ENCODE measurements at places on chromosomes 13 and 19.

DNA sequence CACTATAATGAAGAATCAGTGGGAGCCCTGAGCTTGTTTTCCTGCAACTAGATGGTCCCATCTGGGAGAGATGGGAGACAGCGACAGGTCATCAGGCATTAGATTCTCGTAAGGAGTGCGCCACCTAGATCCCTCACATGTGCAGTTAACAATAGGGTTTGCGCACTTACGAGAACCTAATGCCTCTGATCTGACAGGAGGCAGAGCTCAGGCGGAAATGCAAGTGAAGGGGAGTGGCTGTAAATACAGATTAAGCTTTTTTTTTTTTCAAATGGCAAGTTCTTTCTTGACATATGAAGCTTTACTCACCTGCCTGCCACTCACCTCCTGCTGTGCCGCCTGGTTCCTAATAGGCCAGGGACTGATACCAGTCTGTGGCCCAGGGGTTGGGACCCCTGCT lies 14.4 kb downstream of the CDC16 start:
- no peak for DNase-seq

DNA sequence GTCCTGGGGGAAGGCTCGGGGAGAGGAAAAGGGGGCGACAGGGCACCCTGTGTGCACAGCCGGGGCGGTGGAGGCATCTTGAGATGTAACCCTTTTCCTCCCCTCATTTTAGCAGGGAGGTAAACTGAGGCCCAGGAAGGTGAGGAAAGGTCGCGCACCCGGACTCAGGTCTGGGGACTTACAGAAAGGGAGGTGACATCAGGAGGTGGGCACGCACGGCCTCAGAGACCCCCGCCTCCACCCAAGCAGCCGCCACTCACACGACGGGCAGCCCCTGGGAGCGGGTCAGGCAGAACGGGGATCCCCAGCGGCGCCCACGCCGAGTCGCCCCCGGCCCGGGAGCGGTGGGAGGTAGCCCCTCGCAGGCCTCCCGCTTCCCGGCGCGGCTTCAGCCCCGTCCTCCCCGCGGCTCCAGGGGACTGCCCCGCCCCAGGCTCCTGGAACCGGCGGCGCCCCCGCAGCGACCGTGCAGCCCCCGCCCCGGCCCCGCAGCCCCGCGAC lies 477 bp downstream of the PIP5K1C start:
- DNase-seq, result no peak

- DNase-seq, result no peak
Observed at GRCh38 chr19:45890877-45891276, 4.9 kb upstream of the IRF2BP1 start.

DNA sequence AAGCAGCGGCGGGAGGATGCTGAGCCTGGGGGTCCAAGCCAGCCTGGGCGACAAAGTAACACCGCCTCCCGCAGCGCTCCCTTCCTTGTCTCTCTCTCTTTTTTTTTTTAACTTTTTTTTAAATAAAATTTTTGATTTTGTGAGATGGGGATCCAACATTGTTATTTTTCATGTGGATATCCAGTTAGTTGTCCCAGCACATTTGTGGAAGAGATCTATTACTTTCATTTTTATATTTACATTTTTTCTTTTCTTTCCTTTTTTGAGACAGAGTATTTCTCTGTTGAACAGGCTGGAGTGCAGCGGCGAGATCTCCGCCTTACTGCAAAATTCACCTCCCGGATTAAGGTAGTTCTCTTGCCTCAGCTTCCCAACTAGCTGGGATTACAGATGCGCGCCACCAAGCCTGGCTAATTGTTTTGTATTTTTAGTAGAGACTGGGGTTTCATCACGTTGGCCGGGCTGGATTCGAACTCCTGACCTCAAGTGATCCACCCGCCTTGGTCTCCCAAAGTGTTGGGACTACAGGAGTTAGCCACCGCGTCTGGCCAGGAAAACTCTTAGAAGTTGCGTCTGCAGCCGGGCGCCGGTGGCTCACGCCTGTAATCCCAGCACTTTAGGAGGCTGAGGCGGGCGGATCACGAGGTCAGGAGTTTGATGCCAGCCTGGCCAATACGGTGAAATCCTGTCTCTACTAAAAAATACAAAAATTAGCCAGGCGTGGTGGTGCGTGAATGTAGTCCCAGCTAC lies 19.4 kb downstream of the ZNF816 start:
- no peak for DNase-seq

DNA sequence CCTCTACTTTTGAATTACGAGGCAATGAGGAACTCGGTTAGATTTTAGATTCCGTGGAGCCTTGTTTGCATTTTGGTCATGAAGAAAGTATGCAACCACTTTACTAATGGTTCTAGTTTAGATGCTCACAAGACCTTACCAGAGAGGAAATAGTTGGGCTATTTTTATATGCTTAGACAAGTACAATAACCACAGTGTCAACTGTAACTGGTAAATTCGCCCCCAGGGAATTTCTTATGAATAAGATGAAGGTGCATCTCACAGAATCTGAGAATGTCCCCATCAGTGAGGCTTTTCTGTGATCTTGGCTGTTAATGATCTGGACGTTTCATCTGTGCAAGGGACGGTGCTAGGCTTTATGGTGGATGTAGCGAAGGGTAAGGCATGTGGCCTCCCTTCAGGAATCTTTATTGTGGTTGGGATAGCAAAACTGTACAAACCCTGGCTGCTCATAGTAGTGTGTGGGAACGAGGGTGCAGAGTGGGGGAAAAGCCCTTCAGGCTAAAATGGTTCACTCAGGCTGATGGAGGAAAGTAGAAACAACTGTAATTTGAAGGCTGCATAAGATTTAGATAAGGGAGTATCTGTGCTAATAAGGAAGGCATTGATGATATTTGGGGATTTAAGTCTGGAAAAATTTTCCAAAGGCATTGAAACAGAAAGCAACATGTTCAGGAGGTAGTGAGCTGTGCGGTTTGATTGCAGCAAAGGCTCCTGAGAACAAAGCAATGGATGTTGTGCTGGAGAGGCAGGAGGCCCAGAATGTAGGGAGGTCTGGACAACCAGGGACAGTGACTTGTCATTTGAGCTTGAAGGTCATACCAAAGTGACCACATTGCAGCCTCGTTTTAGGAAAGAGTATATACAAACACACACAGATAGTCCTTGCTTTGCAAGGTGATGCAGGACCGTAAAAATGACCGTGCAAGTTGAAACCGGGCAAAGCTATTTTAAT lies 28.4 kb downstream of the UBAC2 start:
- no peak for DNase-seq

- DNase-seq, result no peak
Observed at GRCh38 chr13:85816413-85816812, 17.2 kb upstream of the SLITRK6 start.

DNA sequence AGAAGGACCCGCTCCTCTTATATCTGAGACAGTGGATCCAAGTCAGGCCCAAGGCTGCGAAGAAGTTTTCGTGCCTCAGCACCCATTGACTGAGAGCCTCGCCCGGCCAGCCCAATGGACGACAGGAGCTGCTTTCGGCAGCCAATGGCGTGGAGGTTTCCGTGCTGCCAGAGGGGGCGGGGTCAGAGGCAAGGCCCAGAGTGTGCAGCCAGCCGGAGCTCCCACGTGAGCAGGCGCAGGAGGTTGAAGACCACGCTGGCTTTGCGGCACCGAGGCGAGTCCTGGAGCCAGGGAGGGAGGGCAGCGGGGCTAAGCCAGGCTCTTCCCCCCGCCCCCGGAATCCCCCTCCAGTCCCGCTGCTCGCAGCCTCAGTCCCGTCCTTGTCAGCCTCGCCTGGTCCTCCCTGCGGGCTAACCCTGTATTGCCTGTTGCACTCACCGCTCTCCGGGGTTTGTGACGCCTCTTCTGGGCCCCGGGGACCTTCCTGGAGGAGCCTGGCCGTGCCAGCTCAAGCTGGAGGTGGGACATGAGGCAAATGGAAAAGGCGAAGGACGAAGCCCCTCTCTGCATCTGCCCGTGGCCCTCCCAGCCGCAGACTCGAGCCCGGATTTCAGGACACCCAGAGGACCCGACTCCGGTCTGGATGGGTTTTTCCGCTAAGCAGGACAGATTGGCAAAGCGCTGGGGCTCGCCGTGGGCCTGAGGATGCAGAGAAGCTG lies 1.5 kb downstream of the IFNL4 start:
- DNase-seq, result no peak

DNA sequence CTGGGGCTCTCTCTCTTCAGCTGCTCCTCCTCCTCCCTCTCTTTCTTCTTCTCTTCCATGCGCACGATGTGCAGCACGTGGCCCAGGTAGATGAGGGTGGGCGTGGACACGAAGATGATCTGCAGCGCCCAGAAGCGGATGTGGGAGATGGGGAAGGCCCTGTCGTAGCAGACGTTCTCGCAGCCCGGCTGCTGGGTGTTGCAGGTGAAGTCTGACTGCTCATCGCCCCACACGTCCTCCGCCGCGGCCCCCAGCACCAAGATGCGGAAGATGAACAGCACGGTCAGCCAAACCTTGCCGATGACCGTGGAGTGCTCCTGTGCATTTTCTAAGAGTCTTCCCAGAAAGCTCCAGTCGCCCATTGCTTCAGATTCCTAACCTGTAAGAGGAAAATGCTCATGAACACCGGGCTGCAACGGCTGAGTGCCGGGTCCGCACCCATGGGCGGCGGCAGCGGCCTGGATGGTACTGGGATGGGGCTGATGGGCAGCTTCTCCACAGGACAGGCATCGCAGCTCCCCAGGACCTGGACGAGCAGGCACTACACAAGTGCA lies 17.8 kb downstream of the GJA3 start:
- no peak for DNase-seq

- no peak for DNase-seq
Observed at GRCh38 chr19:1284979-1285736, 515 bp upstream of the EFNA2 start.

DNA sequence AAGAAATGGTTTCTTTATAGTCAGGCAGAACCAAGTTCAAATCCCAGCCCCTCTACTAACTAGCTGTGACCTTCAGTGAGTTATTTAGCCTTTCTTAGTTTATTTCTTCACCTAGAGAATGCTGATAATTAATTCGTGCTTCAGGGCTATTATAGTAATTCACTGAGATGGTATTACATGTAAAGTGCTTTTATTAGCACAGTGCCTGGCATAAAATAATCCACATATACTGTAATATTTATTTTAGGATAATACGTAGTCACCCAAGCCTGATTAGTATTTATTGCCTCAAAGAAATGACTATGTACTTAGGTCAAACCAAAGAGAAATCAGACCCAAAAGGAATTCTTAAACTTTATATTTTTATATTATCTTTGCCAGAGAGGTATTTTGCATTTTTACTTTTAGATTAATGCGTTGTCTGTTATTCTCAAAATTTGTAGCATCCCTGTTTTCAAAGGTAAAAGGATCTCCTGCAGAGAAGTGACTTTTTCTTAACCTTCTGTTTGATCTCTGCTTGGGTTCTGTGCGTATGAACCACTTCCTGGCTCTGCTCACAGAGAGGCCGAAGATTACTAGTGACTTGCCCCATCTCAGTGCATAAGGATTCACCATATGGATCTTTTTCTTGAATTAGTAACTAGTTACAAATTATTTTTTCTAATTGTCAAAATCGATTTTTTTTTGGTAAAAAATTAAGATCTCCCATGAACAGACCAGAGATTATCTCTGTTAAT lies 19.7 kb downstream of the UBAC2 start:
- no peak for DNase-seq

- no peak for DNase-seq
Observed at GRCh38 chr19:43820098-43820883, 6.8 kb upstream of the ZNF283 start.
